CD4-positive, alpha-beta T cell treated with Interleukin-6 for 4 hours (primary cell): ENCODE measurements at places on chromosomes 6 and 20.

- DNase-seq: no peak
Measured at GRCh38 chr6:71387179-71387578, 98.6 kb downstream of the OGFRL1 start.

DNA sequence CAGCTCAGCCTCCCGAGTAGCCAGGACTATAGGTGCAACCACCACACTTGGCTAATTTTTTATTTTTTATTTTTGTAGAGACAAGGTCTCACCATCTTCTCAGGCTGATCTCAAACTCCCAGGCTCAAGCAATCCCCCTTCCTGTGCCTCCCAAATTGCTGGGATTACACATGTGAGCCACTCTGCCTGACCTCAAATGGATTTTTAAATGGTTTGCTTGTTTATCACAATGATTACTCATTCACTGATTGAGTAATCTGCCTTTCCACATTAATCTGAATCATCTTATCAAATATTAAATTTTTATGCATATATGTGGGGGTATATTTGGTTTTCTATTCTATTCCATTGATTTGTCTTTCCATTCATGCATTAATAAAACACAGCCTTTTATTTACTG is 9.4 kb upstream of the KHDC1L start:
- no peak for DNase-seq

DNA sequence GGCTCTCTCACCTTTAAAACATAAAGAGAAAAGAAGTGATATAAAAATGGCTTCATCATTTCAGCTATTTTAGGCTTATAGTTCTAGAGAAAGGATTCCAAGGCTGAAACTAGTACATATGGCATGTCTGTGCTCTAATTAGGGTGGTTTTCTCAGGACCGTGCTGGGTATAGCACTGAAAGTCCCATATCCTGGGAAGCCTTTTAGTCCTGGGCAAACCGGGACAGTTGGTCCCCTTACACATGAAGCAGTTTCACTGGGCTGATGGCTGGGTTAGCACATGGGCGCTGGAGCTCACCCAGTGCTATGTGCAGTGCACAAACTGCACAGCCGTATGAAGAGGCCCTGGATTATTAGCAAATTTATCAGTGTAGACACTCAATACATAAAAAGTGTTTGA is 110.5 kb downstream of the SGK1 start:
- DNase-seq: no peak

GRCh38 chr6:170536671-170537070 is 16.4 kb downstream of the PSMB1 start:
- DNase-seq: no peak

GRCh38 chr20:37627767-37628130 is 66.1 kb upstream of the CTNNBL1 start:
- DNase-seq: no peak
